ENCODE measurements at places on chromosomes 4 and X. TPM values are rescaled to one million over a fixed set of nuclear protein-coding genes. Genes with fewer than 3 reads are reported as not detected.

Gene SLC4A4
- polyA plus RNA-seq, result 0.24 TPM

Gene SLC49A3
- 3.7 TPM for polyA plus RNA-seq

Gene CT45A10
- polyA plus RNA-seq, result not detected

Gene PPP1R2C
- not detected for polyA plus RNA-seq

Gene GPR78
- polyA plus RNA-seq, result not detected

- no peak for DNase-seq
These were observed 17.7 kb downstream of the ARAP2 start for GRCh38 chr4:36226430-36227227.

DNA sequence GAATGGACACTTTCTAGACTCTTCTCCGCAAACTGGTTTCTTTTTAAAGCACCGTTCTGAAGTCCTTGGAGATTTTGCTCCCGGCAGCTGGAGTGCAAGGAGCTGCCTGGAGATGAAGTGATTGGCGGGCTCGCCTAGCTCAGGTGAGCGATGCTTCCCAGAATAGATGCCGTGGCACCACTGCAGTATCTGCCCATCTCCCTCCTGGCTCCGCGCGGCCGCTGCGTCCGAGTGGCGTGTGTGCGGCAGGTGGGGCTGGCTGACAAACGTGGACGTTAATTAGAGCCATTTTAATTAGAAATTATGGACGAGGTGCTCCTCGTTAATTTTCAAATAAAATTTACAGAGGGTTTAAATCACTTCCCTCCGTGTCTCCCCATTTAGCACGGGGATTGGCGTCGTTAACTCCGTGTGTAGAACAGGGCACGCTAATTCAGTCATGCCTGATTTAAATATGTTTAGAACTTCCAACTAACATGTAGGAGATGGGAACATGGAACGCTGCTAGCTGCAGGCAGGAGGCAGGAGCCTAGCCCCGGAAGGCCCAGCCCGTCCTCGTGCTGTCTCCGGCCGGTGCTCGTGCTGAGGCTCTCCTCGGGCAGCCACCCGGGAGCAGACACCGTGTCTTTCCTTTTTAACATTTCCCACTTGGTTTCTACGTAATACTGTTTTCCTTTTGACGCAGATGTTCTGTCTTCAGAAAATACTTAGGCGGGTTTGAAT is 11.6 kb downstream of the UVSSA start:
- DNase-seq, result no peak

- DNase-seq, result no peak
These were observed 57.0 kb upstream of the GIMD1 start for GRCh38 chr4:106425576-106425975.

GRCh38 chr4:168472920-168473319 is 7.4 kb downstream of the DDX60L start:
- no peak for DNase-seq

- no peak for DNase-seq
These were observed 68.0 kb downstream of the SNX12 start for GRCh38 chrX:71000139-71000538.
